ENCODE measurements at places on chromosomes 1 and 21. TPM values are rescaled to one million over a fixed set of nuclear protein-coding genes. Genes with fewer than 3 reads are reported as not detected.

DNA sequence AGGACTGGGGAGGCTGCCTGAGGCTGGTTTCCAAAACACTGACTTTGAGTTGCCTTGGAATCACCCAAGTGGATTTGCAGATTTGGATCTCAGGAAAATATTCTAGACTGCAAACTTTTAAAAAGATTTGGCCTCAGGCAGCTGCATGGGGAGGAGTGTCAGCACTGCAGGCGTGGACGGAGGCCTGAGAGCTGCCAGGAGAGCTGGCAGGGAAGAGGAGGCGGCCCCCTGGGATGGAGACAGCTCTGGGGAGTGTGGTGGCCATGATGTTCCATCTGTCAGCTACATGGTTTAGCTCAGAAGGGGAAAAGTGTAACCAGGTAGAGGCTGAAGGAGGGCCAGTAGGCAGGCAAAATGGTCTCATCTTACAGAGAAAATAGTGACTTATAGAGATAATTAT, 72.1 kb downstream of the VPS26C start:
- no peak for DNase-seq

KCNK1 gene
- total RNA-seq, result 7.0 TPM

DNA sequence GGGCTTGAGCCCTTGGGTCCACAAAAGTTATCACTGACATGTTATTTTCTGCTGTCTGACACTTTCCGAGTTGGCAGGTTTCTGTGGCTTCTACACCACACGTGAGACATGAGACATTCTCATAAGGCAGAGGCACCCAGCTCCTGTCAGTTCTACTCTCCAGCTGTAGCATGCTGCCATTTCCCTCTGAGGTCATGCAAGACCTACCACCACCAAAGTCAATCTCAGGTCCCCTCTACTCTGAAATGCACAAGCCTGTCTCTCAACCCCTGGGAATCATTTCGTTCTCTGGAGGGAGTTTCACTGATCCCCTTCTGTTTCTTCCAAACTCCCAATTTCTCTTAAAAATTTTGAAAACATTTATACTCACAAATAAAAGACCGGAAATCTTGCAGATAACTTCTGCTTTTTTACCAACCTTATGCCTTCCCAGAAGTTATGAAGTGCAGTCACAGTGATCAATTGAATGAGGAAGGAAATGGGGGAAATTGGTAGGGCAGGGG, 39.5 kb upstream of the CR2 start:
- no peak for DNase-seq

- DNase-seq, result no peak
These were observed 204.8 kb downstream of the KCNK2 start for GRCh38 chr1:215287362-215287761.

UTS2 gene
- 0.26 TPM for total RNA-seq

CASP9 gene
- total RNA-seq, result 9.4 TPM

PPP1R8 gene
- total RNA-seq, result 28.9 TPM

LHX8 gene
- not detected for total RNA-seq

DNA sequence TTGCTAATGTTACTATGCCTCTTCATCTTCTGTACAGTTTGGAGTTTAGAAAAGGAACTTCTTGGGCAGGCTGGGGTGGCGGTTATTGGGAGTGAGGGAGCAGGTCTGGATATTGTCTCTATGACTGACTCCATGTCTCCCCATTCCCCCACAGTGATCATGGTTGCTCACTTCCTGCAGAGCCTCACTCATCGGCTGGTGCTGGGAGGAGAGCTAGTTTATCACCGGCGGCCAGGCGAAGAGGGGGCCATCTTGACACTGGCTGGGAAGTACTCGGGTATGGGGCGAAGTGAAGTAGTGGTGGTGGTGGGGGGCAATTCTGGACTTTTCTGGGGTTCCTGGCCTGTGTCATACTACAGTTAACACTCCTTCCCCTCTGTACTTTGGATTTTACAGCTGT, 2.2 kb downstream of the TOMM40L start:
- DNase-seq, result no peak

BARHL2 gene
- total RNA-seq, result not detected

All from aorta (tissue), 5 donors.